ENCODE measurements at places on chromosomes 16 and 17. TPM values are rescaled to one million over a fixed set of nuclear protein-coding genes. Genes with fewer than 3 reads are reported as not detected.

GSG1L gene
- total RNA-seq: not detected

UBALD2 gene
- 78.9 TPM for total RNA-seq

SDK2 gene
- total RNA-seq: 12.7 TPM

KRT24 gene
- total RNA-seq: not detected

NSF gene
- 91.0 TPM for total RNA-seq

MYH1 gene
- not detected for total RNA-seq

OR3A3 gene
- not detected for total RNA-seq

TP53TG3C gene
- not detected for total RNA-seq

CDH3 gene
- total RNA-seq: 0.17 TPM

PRAC1 gene
- total RNA-seq: not detected

NLGN2 gene
- 3.4 TPM for total RNA-seq
